Breast epithelium (tissue), 4 donors: ENCODE measurements at places on chromosomes 13 and 19.

GRCh38 chr13:51740698-51741097, 63.3 kb downstream of the DHRS12 start:
- DNase-seq: no peak

- no peak for DNase-seq
Measured at GRCh38 chr13:105377452-105377851, 1158.0 kb downstream of the EFNB2 start.

GRCh38 chr13:86907156-86907555, 764.0 kb upstream of the SLITRK5 start:
- DNase-seq: no peak

DNA sequence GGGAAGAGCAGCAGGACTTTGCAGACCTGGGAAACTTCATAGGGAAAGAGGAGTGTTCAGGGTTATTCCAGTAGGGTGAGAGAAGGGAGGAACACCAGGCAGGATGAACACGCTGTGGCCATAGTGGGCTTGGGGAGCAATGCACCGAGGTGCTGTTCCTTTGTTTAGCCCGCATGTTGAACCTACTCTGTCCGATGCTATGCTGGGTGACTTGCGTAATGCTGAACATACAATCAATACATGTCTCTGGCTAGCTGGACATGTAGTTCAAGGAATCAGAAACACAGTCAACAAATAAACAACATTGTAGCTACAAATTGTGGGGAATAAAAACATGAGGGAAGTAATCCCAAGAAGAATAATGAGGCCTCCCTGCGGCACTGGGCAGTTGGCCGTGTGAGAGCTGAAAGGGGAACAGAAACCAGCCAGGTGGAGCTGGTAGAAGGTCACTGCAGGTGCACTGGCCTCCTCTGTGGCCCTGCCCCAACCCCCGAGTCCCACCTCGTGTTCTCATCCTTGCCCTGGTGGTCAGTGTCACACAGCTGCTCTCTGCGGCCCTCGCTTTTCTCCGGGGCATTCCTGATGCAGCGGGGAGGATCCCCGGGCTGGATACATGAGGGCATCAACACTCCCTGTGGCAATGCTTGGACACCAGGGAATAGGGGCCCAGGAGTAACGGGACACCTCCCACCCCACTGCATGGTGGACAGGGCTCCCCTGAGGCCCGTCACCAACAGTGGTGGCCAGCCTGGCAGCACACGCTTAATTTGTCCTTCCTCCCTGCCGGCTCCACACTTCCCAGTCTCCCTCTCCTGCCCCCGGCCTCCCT, 36.9 kb upstream of the TUBGCP3 start:
- DNase-seq: no peak

DNA sequence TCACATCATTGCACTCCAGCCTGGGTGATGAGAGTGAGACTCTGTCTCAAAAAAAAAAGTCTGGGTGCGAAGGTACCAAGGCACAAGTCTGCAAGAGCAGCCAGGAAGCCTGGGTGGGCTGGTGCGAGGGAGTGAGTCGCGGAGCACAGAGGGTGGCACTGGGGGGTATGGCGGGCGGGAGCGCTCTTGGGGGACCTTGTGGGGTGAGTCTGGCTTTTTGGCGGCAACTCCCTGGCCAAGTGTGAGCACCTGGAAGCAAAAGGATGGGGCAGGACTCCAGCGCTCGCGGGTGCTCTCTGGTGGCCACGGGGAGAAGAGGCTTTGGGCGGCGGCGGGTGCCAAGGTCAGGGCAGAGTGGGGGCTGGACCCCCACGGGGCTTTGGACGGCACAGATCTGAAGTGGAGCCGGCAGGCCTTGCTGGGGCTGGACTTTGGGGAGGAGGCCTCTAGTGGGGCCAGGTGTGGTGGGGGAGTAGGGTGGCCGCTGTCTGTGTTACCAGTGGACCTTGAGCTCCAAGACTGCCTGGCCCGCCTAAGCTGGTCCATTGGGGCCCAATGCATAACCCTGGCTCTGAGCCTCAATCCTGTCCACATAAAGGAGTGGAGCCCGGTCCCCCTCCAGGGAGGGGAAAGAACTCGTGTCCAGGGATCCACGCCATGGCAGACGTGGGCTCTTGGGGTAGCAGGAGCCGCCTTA, 1.6 kb downstream of the P2RY11 start:
- DNase-seq: no peak

DNA sequence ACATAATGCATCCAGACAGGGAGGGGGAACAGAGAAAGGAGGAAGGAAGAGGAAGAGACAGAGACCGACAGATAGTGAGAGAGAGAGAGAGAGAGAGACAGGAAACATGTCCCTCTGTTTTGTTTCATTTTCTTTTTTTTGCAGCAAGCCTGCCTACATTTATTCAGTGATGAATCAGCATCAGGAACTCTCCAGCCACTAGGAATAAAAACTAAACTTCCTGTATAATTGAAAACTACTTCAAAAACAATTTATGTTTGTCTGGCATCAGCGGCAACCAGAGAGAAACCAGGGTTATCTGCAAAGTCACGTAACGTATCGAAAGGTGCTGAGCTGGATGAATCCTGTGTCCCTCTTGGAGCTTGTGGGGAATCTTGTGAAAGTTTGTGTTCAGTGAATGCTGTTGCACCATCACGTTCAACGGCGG, 148.6 kb upstream of the SOX21 start:
- DNase-seq: no peak

DNA sequence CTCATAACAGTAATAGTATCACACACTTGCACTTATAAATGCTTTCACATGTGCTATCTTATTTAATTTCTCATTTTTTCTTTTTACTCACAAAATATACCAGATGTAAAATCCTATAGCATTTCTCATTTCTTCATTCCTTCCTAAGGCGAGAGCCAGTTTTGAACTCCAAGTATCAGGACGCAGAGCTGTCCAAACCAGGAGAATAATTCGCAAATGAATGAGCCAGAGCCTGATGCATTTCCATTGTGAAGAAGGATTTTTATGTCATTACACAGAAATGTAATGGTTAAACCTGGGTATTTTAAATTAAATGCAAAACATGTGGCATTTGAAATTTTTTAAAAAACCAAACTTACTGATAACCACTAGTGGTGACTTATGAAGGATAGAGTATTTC, 244.3 kb downstream of the RGCC start:
- no peak for DNase-seq

GRCh38 chr19:51467864-51468544, 9.8 kb upstream of the SIGLEC8 start:
- no peak for DNase-seq

DNA sequence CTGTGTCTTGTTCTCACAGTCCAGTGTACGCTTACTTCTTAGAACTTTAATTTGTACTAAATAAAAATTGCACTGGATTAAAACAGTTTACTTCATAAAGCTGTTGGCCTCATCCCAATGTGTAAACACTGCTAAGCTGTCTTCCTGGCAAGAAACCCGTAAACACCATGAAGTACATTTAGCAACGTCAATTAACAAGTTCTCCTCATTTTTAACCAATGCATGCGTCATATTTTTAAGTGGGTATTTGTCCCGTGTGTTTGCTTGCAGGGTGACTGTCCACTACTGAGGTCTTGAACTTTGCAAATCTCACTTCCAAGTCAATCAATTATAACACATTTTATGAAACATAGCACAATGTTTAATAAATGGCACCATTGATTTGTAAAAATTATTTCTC, 28.2 kb downstream of the LAIR2 start:
- no peak for DNase-seq

DNA sequence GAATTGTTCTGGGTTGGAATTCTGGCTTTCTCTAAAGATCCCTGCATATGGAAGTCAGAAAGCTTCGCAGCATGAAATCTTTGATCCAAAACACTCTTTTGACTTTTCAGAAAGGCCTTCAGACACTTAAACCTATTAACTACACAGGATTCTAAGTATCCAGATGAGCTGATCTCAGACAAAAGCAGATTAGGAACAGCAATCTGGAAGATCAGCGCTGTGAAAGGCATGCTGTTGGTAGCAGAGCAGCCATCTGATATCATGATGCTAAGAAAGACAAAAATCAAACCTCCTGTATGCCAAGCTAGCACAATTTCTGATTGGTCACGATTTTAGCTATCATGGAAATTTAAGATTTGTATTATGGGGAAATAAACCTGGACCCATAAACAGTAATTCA, 589.9 kb downstream of the GPC5 start:
- no peak for DNase-seq

DNA sequence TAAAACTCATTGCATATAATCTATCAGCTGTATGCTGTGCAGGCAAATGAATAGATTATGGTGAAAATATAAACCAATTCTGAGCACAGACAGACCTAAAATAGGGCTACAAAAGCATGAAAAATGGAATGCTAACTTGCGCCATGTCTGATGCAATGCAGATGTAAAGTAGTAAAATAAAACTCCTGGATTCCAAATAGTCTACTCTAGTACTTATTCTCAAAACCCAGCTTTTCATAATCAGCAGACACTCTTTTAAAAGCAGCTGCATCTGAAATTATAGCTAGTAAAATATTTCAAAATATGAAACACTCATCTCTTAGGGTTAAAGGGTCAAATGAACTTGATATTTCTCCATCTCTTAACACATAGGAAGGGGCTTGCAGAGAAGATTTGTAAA, 4.7 kb upstream of the POMP start:
- DNase-seq: no peak

DNA sequence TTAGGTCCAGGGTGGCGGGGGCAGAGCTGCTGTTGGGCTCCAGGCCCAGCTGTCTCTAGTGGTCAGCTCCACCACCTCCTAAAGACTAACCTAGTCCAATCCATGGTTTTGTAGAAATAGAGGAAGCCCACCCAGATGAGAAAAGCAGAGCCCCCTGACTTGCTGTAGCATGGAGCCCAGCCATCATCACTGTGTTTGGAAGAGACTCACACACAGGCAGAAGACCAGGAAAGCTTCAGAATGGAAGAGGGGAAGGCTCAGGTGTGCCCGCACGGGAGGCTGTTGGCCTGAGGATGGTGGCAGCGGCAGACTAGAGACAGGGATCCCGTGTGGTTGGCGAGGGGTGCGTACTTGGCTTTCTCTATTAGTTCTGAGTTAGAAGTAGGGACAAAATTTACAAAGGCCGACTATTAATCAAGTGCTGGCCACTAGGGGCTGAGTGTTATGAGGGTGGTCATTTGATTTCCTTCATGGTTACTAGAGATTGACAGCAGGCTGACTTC, 193.2 kb upstream of the SOX1 start:
- no peak for DNase-seq

DNA sequence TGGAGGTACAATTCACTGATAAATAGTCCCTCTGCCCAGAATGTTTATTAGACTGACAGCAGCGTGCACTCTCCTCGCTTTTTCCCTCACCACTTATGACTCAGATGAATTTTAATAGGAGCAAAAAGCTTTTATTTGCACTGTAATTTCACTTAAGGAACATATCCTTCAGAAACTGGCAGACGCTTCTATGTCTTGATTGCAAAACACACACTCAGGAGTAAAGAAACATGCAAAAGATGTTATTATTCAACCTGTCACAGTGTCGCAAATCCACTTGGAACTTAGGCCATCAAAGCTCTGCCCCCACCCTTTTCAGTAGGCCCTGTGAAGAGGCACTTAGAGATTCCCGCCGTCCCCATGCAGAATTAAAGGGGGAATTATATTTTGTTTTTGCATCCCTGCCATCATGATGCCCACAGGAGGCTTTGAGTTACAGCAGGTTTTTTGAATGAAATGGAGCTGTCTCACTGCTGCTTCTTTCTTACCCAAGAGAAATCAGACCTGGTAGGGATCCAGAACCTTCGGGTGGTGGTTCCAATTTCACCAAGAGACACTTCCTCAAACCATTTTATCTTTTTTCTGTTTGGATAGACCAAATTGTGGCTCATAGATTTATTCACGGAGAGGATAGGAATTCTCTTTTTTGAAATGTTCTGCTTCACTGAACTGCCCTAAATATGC, 74.5 kb downstream of the GGACT start:
- no peak for DNase-seq

GRCh38 chr13:112991609-112992008, 22.6 kb downstream of the MCF2L start:
- no peak for DNase-seq

DNA sequence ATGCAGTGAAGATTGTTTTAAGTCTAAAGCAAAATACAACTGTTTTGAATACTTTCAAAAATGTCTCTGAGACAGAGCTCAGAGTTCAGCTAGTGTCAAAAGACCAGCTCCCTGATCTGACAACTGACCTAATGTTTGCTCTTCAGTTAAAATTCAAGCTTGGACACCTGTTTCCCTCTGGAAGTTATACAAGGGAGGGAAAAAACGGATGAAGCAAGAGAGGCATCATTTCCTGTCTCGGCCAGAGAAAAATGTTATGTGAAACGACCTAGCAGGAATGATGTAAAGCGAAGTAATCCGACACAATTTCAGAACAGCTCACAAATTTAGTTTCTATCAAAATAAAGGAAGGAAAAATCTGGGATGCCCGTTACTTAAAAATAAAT, 59.4 kb downstream of the ZAR1L start:
- no peak for DNase-seq

DNA sequence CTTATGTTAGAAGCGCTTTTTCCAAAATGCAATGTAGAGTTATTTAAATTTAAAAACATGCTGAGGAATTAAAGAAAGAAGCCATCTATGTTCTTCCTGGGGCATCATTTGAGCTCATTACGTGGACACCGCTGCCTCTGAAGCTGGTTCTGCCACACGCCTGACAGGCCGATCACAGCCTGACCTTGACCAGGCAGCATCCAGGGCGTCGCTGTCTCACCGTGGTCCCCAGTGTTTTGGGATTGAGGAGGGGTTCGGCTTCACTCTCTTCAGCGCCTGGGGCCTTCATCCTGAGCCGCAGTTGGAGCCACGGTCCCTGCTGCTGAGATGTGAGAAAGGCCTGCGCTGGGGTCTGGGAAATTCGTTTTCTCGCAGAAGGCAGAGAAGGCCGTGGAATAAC, 64.0 kb downstream of the ATP11A start:
- DNase-seq: no peak

DNA sequence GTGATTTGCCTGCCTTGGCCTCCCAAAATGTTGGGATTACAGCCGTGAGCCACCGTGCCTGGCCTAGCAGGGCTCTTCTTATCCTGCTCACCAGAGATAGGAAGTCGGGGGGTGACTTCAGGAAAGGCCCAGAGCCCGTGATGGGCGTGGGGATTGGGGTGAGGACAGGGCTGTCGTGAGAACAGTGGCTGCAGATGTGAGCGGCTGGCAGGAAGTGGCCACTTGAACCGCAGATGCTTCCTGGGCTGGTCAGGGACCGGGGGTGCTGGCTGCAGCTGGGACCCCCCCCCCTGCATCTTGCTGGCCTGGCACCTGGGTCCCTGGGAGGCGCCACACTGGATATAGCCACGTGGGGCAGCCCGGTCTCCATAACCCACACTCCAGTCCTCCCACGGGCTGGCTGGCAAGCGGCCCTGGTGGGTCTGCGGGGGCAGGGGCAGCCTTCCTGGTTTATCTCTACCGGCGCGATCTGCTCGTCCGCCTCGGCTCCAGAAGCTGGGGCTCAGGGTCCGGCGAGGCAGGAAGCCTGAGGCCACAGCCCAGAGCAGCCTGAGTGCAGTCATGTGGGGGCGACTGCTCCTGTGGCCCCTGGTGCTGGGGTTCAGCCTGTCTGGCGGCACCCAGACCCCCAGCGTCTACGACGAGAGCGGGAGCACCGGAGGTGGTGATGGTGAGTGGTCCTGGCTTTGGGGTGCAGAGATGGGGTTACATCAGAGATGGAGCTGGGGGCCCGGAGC, at the start of gene F2RL3:
F2RL3 (plus strand) TSS at position 371 of the 737 bp plus-strand sequence; CDS start at position 562, 191 bp downstream.
- peak; percentile 42 for DNase-seq
